Stimulated activated CD4-positive, alpha-beta T cell treated with anti-CD3 and anti-CD28 coated beads, Interleukin-4, amount 100 ng/mL, for 24 hours (primary cell): ENCODE measurements at places on chromosomes 16 and 17.
A peak's percentile ranks its signal among the peaks of the same experiment; 100 is the strongest.

DNA sequence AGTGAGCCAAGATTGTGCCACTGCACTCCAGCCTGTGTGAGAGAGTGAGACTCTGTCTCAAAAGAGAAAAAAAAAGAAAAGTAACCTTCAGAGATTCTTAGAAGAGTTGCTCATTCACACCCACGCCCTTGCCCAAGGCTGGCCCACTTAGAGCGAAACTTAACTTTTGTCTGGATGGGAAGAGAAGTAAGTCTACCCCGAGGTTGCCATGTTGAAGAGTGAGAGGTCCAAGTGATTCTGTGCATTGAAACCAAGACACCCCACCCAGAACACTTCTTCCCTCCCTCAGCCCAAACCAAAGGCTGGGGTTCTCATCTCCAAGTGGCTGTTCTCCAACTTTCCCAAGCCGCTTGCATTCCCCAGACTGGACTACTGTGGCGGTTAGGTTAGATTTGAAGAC, 2.4 kb upstream of the CISD3 start:
- DNase-seq, result peak; percentile 86

- DNase-seq, result no peak
These were observed 156.0 kb downstream of the MAF start for GRCh38 chr16:79444572-79444971.

GRCh38 chr16:89094252-89094879, 714 bp downstream of the ACSF3 start:
- peak; percentile 28 for DNase-seq

GRCh38 chr17:58527306-58527705, 12.9 kb upstream of the MTMR4 start:
- DNase-seq, result no peak

DNA sequence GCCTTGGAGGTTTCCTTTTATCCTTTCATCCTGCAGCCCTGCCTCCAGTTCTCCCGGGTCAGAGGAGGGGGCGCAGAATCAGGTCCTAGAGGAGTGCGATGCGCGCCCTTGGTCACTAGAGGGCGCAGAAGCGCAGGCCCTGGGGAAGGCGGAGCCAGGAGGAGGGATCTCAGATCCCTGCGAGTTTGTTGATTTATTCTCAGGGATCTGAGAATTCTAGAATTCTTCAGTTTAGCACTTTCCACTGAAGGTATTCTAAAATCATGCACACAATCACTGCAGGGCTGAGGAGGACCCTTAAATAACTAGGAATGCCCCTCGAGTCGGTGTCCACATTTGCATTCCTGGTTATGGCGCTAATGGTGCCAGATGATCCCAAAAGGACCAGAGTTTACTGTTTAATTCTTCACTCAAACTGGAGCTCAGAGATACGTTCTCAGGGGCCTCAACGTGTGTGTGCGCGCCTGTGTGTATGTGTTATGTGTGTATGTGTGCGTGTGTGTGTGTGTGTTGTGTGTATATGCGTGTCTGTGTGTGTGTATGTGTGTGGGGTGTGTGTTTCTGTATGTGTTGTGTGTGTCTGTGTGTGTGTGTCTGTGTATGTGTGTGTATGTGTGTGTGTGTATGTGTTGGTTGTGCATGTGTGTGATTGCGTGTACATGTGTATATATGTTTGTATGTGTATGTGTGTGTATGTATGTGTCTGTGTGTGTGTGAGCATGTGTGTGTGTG, 6.9 kb upstream of the ELAC2 start:
- peak; percentile 67 for DNase-seq

DNA sequence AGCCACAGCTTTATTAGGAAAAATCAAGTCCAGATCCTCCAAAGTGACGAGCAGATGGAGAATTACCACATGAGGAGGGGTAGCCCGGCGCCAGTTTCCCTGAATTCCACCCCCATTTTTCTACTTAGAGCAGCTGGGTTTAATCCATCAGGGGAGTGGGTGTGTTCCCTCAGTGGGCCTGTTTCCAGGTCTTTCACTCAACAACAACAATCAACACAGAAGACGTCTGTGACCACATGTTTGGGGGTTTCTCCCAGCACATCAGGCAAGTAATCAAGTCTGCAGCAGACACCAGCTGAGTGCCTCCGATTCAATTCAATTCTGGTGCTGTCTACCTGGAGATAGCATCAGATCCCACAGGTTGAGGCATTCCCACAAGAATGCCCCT, 6.8 kb downstream of the SLC6A2 start:
- DNase-seq, result no peak

DNA sequence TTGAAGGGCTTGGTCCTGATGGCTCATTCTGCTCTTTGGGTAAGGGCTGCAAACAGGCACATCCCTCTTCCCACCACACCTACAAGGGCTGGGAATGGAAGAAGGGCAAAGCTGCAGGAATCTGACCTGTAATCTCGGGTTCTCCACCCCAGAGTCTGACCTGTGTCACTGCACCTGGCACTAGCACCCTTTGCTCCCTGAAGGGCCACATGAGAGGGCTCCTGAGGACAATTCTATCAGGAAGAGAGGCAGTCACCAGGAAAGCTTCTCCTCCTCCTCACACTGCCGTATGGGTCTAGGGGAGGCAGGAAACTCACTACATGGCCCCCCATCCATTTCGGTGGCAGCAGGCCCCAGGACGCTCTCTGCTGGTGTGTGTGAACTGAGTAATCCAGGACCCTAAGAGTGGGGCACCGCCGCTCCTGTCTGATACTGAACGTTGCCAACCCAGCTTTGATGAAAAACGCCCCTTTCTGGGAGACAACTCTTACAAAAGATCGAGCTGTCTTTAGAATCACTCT, 26.4 kb downstream of the TTLL6 start:
- DNase-seq, result no peak

GRCh38 chr16:55503726-55504550, 4.9 kb upstream of the LPCAT2 start:
- no peak for DNase-seq

DNA sequence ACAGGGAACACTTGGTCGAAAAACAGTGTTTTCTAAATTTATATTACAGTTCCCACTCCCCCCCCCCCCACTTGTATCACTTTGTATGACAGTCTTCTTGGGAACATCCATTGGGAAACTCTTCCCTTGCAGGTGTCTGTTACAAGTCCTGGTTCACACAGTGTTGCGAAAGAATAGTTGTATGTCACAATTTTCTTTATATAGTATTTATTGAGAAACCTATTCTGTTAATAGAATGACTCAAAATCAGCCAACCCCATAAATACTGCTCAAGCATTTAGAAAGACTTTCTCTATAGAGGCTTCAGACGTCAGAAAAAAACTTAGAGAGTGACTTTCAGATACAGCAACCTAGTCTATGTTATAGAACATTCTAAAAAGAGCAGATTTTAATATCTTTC, 414.4 kb downstream of the WWOX start:
- DNase-seq, result no peak

DNA sequence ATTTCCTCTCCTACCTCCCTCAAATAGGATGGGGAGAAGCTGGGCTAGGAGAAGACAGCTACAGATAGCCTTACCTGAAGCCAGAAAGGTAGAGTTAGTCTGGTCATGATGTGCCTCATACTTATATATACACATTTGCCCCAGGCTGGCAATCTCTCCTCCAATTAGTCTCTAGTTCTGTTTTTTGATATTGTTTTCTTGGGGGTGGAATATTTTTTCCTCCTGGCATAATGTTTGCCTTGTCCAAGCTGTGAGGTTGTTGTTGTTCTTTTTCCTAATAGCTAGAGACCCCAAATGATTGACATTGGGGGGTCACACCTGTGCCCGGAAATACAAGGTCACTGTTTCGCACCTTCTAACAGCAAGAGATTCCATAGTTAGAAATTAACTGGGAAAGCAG, at the start of gene UMOD:
Gene UMOD, minus strand, starts transcription at position 101 of the 400 bp plus-strand sequence. CDS start 1,978 bp downstream, outside the sequence.
- DNase-seq, result no peak

- DNase-seq, result no peak
These were observed 48.1 kb downstream of the XPO6 start for GRCh38 chr16:28163699-28164098.

DNA sequence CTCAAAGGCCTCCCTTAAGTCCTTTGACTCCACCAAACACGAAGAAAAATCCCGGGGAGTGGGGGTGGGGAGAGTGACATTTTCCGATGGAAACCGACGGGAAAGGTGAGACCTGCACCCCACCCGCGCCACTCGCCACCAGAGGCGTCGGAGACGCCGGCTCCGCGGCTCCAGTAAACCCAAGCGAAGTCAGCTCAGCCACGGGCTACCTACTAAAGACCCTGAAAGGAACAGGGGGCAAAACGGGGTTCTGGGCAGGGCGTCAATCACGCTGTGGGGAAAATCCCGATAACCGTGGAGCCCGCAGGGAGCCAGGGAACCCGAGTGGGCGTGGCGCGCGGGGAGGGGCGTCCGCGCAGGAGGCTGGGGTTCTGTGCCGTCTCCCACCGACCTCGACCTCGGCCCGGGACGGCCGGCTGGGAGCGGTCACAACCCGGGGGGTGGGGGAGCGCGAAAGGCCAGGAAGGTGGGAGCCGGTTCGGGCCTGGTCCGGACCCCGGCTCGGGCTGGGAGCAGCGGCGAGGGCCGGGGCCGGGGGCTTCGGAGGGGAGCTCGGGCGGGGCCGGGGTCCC, 565 bp downstream of the WDR45B start:
- DNase-seq, result peak; percentile 39

GRCh38 chr17:78378225-78379130, at the start of gene PGS1:
TSS of gene PGS1 (plus strand) at chr17:78378649. CDS start at chr17:78378666, 17 bp downstream.
- DNase-seq, result peak; percentile 83

GRCh38 chr17:72560303-72561247, 439.8 kb downstream of the SOX9 start:
- peak; percentile 37 for DNase-seq

DNA sequence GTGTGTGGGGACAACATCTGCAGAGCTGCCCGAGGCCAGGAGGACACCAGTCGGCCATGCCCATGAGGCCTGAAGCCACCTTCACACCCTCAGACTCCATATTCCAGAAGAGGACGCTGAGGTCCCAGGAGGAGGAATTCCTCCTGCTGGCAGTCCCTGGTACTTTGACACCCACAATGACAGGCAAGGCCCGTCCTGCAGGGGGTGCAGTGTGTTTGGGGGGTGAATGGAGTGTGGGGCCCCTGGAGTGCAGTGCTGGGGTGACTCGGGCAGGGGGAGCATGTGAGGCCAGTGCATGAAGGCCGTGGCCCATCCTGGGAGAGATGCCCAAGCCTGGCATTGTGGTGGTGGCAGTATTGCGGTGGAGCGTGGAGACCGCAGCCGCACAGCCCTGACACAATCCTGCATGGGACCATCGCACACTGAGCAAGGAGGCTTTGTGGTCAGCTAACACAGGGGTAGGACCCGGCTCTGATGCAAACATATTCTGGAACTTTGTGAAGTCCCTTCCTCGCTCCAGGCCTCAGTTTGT, 52.2 kb downstream of the ZDHHC7 start:
- no peak for DNase-seq

DNA sequence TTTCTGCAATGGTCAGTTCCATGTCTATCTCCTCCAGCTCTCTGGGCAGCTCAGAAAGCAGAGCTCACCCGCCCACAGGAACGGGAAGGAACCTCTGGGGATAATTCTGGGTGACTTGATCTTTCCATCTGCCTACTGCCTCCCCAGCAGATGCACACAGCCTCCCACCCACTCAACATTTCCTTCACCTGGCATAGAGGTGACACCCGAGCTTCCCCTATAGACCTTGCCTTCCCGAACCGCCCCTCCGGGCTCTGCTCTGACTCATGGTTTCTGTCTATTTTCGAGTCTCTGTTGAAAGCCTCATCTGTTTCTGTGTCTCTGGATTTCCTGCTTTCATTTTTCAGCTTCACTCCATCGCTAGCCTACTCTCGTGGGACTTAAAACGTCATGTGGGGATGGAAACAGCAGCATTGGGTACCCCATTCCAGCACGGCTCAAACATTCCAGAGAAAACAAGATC, 11.4 kb downstream of the GGA3 start:
- peak; percentile 87 for DNase-seq

DNA sequence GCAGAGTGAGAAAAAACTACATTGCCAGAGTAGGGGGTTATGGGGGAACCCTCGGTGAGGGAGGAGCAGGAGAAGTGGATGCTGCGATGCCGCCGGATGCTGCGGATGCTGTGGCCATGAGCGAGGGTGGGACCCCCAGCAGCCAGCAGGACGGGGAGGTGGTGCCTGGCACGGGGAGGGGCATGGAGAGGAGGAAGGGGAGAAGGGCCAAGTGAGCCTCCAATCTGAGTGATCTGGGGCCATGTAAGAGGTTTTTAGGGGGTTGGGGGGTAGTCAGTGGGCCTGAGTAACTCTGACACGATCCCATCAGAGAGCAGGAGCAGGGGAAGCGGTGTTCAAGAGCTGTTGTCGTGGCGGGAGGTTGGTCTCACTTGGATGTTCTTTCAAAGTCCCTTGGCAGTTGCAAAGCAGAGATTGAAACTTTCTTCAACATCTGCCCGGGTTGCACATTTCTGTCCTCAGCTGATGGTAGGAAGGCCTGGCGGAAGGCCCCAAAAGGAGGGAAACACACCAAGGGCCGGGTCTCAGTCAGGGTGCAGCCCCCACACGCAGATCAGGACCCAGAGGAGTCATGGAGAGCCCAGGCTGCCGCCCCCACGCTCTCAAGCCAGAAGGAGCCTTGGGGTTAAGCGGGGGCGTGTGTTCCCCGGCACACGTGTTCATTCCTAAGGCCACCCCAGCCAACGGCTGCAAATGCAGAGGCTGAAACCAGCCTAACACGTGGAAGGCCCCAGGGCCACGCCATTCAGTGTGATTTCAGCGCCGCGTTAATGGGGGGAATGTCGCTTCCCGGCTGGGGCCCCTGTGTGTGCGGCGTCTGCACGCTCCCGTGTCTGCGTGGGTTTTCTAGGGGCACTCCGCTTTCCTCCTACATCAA, 81.7 kb downstream of the ZDHHC7 start:
- DNase-seq, result no peak

DNA sequence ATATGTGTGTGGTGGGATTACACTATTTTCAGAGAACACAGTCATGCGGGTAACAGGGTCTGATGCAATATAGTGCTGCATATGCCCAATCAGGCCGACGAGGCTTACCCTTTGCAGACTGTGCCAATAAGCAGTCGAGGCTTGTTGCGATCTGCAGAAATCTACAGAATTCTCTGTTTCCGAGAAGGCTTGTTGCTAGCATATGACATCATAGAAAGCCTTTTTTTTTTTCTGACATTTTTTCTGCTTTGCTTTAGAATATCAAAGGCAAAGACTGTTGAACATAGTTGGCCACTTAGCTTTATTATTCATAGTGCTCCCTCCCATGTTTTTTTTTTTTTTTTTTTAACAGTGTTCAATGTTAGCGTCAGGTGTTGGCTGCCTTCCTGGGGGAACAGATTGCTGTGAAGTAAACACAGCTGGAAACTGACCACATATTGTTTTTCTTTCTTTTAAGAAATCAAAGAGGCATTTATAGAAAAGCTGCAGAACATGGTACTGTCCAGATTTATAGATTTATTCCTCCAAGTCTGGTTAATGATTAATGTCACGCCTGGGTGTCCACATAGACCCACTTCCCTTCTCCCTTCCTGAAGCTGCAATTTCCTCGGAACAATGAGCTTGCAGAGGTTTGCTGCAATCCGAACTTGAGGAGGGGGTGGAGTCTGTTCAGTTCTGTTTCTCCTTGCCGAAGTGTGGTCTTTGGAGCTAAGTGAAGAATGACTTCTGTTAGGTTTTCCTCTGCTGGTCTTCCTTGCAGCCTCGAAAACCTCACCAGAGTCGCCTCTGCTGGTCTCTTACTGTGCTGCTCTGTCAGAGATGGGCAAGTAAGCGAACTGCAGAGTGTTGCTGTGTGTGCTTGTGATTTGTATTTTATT, 87.3 kb downstream of the MAP2K6 start:
- no peak for DNase-seq
